ENCODE measurements at places on chromosomes 12 and 14. TPM values are rescaled to one million over a fixed set of nuclear protein-coding genes. Genes with fewer than 3 reads are reported as not detected.

GRCh38 chr14:60807247-60807646 lies 72.7 kb downstream of the MNAT1 start:
- ATAC-seq: no peak

DNA sequence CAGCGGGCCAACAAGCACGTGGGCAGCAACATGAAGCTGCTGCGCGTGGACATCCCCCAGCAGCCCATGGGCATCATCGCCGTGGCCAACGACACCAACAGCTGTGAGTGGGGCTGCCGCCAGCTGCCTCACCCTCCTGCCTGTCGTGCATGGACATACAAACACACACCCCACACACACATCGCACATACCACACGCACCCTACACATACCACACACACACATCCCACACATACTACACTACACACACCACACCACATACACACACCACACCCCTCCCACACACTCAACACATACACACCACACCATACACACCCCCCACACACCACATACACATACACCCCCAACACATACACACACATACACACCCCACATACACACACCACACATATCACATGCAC lies 25.2 kb upstream of the NXPH4 start:
- no peak for ATAC-seq

DNA sequence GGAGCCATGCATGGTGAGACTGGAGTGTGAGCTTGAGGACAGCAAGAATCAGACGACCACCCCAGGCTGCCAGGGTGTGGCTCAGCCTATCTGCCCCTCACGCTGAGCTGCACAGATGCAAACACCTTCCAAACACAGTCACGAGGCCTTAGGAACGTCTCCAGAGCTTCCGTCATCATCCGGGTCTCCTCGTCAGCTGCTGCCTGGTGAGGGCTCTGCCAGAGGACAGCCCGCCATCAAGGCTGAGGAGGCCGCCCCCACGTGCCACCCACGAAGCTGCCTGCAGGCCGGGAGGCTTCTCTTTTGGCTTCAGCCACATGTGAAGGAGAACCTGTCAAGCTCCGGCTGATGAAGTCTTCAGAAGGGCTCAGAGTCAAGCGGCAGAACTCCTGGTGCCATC lies 13.4 kb downstream of the DDX51 start:
- ATAC-seq: no peak

DNA sequence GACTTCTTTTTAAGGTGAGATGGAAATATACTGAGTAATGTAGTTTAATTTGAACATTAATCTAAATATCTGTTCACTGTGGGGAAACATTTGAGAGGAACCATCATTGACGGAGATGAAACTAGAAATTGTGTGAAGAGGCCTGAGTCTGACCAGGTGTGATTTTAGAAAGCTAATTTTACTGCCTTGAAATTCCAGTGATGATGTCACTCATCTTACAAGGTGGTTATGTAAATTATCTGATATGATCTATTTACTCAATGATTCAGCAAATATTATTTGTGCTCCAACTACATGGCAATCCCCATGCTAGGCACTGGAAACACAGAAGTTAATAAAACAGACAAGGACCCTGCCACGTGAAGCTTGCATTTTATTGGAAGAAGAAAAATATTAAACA lies 435.7 kb upstream of the DCN start:
- no peak for ATAC-seq

- no peak for ATAC-seq
These were observed 169.9 kb downstream of the RBM19 start for GRCh38 chr12:113796066-113796827.

ZDHHC22 gene
- total RNA-seq: 0.40 TPM

DNA sequence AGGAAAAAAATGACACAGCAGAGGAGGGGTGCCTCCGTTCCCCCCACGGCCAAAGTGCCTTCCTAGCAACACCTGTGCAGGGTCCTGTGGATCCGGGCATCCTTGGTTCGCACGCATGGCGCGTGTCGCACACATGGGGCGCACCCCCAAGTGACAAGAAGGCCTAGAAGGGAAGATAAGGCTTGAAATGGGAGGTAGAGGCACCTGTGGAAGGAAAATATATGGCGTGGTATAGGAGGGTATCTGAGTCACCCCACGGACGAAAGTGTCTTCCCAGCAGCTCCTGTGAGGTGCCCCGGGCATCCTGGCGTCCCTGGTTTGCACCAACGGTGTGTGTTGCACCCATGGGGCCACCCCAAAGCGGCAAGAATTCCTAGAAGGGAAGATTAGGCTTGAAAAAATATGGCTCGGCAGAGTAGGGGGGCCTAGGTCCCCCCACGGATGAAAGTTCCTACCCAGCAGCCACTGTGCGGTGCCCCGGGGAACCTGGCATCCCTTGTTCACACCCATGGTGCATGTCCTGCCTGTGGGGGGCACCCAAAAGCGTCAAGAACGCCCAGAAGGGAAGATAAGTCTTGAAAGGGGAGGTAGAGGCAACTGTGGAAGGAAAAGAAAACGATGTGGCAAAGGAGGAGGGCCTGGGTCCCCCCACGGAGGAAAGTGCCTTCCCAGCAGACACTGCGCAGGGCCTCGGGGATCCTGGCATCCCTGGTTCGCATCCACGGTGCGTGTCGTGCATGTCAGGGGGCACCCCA lies 280.0 kb downstream of the ALG10 start:
- ATAC-seq: no peak

- ATAC-seq: no peak
These were observed 44.3 kb upstream of the PSMA6 start for GRCh38 chr14:35247777-35248475.

GRCh38 chr12:108722992-108723766 lies 8.1 kb downstream of the CORO1C start:
- peak; percentile 81 for ATAC-seq

DNA sequence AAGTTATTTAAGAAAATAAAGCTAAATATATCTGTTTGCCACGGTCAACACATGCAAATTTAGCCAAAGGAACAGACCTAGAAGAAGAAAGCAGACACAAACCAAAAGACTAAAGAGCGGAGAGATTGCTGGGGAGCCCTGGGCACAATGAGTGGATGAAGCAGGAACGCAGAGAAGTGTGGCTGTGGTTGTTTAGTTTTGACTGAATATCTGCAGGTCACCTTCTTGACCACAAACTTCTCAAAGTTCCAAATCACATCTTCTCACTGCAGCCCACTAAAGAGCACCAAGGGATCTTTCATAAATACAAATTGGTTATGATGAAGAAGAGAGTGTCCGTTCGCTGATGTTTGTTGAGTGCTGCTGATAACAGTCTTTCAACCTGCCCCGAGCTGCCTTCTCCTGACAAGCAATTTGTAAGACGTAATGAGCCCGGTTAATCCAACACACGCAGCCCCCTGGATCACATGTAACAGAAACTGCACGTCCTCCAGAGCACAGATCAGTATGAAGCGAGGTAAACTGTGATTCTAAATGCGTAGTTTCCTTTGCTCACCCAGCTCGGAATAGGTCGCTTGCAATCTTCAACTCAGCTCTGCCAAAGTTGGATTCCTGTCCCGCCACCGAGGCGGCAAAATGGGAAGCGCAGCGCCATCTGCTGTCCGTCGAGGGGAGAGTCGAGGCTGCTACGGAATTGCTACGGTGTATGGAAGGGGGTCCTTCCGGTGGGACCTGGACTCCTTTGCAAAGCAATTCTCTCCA lies 120.8 kb downstream of the GXYLT1 start:
- peak; percentile 82 for ATAC-seq

MYH6 gene
- not detected for total RNA-seq

DNA sequence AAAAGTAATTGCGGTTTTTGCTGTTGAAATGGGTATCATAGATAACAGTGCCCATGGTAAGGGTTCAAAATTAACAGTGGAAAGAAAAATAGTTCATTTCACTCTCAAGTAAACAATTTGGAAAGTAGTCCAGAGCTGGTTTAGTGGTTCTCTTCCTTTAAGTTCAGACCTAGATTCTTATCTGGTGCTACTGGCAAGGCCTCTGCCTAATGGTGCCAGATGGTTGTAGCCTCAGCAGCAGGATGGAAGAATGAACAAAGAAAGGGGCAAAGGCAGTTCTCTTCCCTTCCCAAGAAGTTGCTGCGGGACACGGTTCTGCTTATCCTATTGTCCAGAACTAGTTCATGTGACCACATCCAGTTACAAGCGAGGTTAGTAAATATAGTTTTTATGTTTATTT lies 10.5 kb downstream of the ARG2 start:
- ATAC-seq: no peak

DNA sequence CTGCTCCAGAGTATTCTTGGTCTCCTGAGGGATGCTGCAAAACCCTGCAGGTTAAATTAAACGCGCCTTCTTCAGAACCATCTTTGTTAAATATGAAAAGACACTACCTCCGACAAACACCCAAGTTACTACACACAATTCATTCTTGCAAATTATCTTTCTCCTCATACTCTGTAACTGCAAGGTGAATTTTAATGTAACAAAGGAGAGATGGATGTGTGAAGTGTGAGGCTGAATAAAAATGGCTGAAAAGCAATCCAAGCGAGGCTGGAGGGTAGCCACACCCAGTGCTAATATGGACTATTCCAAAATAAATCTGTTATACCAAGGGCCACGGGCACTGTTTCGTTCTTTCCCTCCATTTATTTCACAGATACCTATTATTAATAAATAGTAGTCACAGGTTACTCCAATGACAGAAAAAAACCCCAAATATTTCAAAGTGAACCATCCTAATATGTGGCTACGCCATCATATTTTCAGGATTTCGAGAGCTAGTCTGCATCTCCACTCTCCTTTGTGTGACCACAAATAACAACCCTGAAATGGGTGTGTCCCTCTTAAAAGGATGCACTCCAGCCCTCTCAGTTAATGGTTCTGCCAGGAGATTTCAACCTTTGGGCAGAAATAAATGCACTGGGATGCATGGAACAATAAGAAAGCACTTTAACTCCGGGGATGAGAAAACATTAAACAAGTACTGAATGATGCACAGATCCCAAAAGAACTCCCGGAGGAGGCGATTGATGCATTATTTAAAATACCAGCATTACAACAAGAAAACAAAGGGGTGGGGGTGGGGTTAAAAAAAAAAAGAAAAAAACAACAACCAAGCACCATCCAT lies 53.1 kb upstream of the CCDC175 start:
- no peak for ATAC-seq

DNA sequence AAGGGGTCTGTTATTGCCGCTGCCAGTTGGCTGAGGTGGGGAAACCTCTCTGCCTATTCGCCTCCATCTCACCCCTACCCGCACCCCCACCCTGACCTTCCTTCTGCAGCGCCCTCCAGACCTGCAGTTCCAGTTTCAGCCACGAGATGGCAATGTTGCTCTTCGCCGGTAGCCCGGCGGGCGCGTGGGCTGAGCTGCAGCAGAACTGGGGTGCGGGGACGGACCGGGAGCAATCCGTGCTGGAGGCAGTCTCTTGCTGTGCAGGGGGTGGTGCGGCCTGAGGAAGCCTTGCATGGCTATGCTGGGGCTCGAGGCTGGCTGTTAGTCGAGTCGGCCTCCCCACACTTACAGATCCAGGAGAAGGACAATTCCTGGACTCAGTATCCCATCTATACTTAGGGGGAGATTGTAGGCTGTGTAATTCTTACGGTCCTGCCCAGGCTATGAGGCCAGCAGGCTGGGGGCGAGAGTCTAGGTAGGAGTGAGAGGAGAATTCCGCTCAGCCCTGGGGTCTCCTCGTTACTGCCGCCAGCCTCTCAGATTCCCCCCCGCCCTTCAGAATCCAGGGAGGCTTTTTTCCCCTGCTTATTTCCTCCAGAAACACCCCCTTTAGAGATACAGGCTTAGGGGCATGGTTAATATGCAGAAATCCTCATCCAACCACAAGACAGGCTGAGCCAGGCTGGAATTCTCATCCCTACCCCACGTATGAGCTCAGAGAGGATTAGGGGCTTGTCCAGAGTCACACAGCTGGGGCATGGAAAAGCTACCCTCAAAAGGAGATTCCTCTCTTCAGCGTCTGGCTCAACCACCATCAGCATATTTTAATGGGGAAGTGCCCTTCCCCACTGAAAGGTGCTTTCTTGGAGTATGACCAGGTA lies 118.2 kb downstream of the AACS start:
- ATAC-seq: peak; percentile 70

DNA sequence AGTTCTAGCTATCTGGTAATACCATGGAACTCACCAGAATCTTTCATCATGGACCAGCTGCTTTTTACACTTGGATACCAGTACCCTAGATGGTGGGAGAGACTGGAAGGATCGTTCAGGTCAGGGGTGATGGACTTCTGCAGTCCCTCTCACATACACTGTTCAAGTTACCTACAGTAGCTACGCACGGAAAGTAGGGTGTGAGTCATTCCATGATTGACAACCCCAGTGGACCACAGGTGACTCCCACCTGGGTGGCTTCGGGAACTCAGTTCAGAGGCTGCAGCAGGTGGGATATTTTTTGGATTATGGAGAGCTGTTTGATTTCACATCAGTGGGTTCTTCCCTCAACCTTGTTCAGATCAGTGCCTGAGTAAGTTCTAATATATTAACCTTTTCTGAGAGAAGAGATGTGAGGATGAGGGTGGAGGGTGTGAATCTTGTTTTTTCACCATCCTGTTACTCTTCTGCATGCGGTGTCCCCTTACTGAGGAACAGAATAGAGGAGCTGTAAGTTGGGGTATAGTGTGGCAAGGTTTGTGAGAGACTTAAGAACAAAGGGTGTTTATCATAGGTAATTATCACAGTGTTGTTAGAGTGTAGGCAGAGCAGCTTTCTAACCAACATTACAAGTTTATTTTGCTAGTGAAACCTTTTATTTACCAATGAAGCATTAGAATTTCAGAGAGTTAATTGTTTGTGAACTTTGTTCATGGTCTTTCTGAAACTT lies 39.6 kb downstream of the PRKCH start:
- no peak for ATAC-seq

CLEC4D gene
- total RNA-seq: 1.1 TPM

- ATAC-seq: no peak
These were observed 3.8 kb downstream of the TRAF3 start for GRCh38 chr14:102781063-102781462.

BCL2L14 gene
- not detected for total RNA-seq

GRCh38 chr14:99185436-99186068 lies 86.4 kb downstream of the BCL11B start:
- ATAC-seq: no peak

NELL2 gene
- not detected for total RNA-seq

GRCh38 chr12:93135286-93136239 lies 206.5 kb upstream of the EEA1 start:
- ATAC-seq: no peak

MMP17 gene
- total RNA-seq: 7.0 TPM

DNA sequence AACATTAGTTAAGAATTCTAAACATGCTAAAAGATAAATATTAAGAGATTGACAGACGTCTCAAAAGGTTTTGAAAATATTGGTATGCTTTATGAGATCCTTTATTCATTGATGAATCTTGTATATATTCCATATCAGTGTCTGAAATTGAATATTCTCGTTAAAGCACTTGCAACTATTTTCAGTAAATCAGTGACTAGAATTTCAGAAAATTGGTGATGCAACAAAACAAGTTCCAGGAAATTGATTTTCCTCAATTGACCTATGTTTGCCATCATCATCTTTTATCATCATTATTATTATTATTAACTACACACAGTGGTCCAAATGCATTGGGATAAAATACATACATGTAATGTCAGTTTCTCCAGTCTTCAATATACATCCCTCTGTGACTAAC lies 453.6 kb downstream of the CCER1 start:
- no peak for ATAC-seq

GRCh38 chr14:85247071-85247470 lies 282.9 kb upstream of the FLRT2 start:
- no peak for ATAC-seq

- no peak for ATAC-seq
These were observed 477.5 kb downstream of the RAD51B start for GRCh38 chr14:68297039-68297438.

COCH gene
- total RNA-seq: 5.4 TPM

Measured in gastroesophageal sphincter (tissue), 4 donors.